ENCODE measurements at places on chromosomes 5 and 9. TPM values are rescaled to one million over a fixed set of nuclear protein-coding genes. Genes with fewer than 3 reads are reported as not detected.

UNC5A gene
- not detected for total RNA-seq

CENPK gene
- total RNA-seq, result 24.4 TPM

DNA sequence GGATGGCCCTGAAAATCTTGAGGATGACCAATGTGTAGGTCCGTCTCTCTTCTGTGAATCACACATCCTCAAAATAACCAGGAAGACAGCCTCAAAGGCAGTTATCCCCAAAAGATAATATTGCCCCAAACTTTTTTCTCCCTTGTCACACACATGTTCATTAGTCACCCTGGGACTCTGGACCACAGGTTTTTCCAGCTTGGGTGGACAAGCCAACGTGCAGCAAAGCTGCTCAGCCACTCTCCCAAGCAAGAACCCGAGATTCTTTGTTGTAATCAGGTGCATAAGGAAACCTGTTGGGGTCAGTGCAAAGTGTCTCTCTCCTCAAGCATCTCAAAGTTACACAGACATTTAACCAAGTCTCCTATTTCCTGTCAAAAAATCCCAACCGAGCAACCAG is 196.6 kb downstream of the GNA14 start:
- no peak for DNase-seq

PDLIM4 gene
- 0.43 TPM for total RNA-seq

MEGF9 gene
- total RNA-seq, result 3.1 TPM
